ENCODE measurements at places on chromosomes 12 and 14. TPM values are rescaled to one million over a fixed set of nuclear protein-coding genes. Genes with fewer than 3 reads are reported as not detected.

DNA sequence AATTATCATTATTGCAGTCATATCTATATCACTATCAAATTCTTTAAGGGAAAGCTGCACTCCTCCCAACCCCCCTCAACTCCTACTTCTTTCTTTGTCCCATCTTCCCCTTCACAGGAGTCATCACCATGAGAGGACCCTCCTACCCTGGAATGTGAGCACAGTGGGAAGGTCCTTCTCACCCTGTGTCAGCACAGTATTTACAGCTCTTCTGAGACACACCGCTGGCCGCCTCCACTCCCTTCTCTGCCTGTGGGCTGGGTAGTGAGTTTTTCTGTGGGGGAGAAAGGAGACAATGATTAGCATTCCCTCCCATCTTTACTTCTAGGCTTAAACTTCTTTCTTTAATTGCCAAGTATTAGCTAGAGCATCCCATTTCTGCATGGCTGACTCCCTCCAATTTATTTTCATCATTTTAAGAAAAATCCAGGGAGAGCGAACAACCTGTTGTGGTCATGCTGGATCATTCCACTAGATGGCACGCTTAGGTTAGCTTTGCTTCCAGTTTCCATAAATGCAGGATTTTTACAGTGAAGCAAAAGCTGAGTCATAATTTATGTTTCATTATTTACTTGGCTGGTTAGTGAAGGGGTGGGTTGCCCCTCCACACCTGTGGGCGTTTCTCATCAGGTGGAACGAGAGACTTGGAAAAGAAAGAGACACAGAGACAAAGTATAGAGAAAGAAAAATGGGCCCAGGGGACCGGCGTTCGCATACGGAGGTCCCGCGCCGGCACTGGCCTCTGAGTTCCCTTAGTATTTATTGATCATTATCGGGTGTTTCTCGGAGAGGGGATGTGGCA lies 188.5 kb downstream of the ALX1 start:
- no peak overlapping the region for H3K27ac ChIP-seq
- no peak overlapping the region for H3K4me3 ChIP-seq
- peak; percentile 59 for DNase-seq
- no peaks in the 10 kb centered on the region for H3K36me3 ChIP-seq
- peaks cover 5% of the 10 kb centered on the region for H3K4me1 ChIP-seq
- H3K27me3 ChIP-seq, result no peaks in the 10 kb centered on the region

DNA sequence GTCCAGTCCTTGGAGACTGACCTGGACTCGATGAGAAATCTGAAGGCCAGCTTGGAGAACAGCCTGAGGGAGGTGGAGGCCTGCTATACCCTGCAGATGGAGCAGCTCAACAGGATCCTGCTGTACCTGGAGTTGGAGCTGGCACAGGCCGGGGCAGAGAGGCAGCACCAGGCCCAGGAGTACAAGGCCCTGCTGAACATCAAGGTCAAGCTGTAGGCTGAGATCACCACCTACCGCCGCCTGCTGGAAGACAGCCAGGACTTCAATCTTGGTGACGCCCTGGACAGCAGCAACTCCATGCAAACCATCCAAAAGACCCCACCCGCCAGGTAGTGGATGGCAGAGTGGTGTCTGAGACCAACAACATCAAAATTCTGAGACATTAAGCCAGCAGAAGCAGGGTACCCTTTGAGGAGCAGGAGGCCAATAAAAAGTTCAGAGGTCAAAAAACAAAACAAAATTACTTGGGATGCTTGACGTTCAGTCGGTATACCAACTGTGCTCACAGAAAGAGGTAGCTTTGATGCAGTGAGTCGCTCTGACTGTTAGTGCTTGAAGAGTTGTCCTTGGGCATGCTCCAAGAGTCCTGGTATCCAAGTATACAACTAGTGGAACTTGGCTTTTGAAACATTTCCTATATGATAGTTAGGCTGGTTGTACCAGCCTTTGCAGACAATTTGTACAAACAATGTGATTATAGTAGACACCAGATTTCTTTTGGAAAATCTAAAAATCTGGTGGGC lies 4.8 kb downstream of the MED6 start:
- H3K27ac ChIP-seq, result no peak overlapping the region
- H3K36me3 ChIP-seq, result peaks cover 28% of the 10 kb centered on the region
- peaks cover 18% of the 10 kb centered on the region for H3K4me1 ChIP-seq
- DNase-seq, result peak; percentile 29
- H3K4me3 ChIP-seq, result no peak overlapping the region
- no peaks in the 10 kb centered on the region for H3K27me3 ChIP-seq

DNA sequence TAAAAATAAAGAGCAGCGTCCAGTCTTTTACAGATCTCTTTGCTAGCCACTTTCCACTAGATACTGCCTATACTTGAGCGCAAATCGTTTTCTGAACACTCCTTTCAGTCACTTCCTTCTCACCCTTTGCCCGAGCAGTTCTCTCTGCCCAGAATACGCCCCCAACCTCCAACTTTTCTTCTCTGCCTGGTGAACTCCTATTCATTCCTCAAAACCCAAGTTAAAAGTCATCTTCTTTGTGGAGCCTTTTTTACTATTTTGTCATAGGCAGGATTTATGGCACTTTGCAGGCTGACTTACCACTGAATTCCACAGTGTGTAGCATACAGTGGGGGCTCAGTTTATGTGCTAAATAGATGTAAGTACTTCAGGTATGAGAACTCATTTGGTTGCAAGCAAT lies 4.0 kb downstream of the CCDC63 start:
- H3K4me1 ChIP-seq, result peaks cover 6% of the 10 kb centered on the region
- DNase-seq, result no peak
- no peaks in the 10 kb centered on the region for H3K36me3 ChIP-seq
- no peak overlapping the region for H3K4me3 ChIP-seq
- no peaks in the 10 kb centered on the region for H3K27me3 ChIP-seq
- no peak overlapping the region for H3K27ac ChIP-seq

GRCh38 chr14:104119488-104120251 lies 18.7 kb upstream of the KIF26A start:
- no peaks in the 10 kb centered on the region for H3K36me3 ChIP-seq
- peaks cover 3% of the 10 kb centered on the region for H3K27me3 ChIP-seq
- H3K27ac ChIP-seq, result no peak overlapping the region
- H3K4me3 ChIP-seq, result no peak overlapping the region
- DNase-seq, result peak; percentile 11

GRCh38 chr12:92879698-92880322 lies 49.3 kb downstream of the EEA1 start:
- no peak for DNase-seq
- H3K4me1 ChIP-seq, result no peaks in the 10 kb centered on the region
- no peak overlapping the region for H3K27ac ChIP-seq
- no peaks in the 10 kb centered on the region for H3K36me3 ChIP-seq

- no peak overlapping the region for H3K27ac ChIP-seq
- H3K4me3 ChIP-seq, result no peak overlapping the region
- peak; percentile 54 for DNase-seq
- no peaks in the 10 kb centered on the region for H3K27me3 ChIP-seq
- peaks cover 15% of the 10 kb centered on the region for H3K36me3 ChIP-seq
These were observed 36.3 kb upstream of the NPFF start for GRCh38 chr12:53543539-53543938.

DNA sequence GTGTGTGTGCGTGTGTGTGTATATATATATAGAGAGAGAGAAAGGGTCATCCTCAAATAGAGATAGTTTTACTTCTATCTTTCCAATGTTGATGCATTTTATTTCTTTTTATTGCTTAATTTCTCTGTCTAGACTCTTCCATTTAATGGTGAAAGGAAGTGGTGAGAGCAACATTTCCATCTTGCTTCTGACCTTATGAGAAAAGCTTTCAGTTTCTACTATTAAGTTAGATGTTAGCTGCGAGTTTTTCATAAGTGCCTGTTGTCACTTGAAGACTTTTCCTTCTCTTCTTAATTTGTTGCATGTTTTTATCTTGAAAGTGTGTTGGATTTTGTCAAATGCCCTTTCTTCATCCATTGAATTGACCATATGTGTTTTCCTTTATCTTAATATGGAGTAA lies 304.4 kb upstream of the FAR2 start:
- H3K4me1 ChIP-seq, result no peaks in the 10 kb centered on the region
- H3K4me3 ChIP-seq, result no peak overlapping the region
- H3K36me3 ChIP-seq, result no peaks in the 10 kb centered on the region
- H3K27me3 ChIP-seq, result no peaks in the 10 kb centered on the region
- H3K27ac ChIP-seq, result no peak overlapping the region
- DNase-seq, result no peak

DNA sequence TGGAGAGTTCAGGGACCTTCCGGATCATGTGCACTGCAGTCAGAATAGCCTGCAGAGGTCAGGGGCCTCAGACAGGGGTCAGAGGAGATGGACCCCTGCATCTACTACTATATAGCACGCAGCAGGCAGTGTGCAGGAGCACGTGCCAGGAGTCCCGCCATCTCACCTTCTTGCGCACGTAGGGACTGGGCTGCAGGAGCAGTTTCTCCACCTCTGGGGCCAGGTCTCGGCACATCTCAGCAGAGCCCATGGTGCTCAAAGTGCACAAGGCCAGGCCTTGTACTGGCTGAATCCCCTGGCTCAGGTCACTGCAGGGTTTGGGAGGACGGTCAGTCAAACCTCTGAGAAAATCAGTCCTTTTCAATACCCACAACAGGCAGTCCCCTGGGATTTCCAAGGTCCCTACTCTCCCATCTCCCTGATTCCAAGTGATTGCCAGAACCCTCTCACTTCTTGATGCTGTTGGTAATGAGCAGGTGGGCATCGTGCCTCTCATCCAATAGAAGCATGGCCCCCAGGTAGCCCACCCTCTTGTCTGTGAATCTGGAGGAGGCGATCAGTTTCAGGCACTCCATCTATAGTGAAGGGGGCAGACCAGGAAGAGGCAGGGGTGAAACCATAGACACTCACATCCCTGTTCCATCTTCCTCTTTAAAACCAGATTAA lies 1.3 kb downstream of the AP1G2 start:
- peaks cover 30% of the 10 kb centered on the region for H3K4me1 ChIP-seq
- no peak for DNase-seq
- H3K27me3 ChIP-seq, result no peaks in the 10 kb centered on the region
- peaks cover 7% of the 10 kb centered on the region for H3K36me3 ChIP-seq
- H3K27ac ChIP-seq, result peak overlapping the region; percentile 83

DNA sequence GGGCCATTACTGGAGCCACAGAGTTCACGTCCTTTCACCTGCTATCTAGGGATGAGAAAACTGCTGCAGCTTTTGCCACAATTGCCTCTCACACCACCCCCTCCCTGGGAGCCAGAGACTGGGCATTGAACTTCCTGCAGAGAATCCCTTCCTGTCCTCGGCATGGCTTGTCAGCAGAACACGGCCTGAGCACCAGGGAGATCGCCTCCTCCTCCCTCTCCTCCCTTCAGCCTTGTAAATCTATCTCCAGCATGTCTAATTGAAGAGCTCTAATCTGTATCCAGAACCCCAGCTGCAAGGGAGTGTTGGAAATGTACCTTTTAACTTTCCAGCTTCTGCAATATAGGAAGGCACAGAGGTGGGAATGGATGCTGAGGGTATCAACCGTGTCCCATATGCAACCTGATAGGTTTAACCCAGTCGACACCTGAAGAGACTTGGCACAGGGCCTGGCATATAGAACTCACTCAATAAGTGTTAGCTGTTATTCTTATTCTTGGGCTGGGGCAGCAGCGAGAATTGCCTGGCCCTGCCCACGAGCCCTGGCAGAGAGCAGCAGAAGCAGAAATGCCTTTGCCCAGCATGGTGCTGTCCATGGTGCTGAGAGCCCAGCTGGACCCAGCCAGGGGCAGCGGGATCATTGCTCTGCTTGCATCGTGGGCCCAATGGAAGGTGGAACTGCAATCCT lies 26.8 kb downstream of the TMEM63C start:
- peak; percentile 78 for DNase-seq
- H3K4me1 ChIP-seq, result no peaks in the 10 kb centered on the region
- no peak overlapping the region for H3K4me3 ChIP-seq
- no peak overlapping the region for H3K27ac ChIP-seq
- H3K27me3 ChIP-seq, result no peaks in the 10 kb centered on the region

DNA sequence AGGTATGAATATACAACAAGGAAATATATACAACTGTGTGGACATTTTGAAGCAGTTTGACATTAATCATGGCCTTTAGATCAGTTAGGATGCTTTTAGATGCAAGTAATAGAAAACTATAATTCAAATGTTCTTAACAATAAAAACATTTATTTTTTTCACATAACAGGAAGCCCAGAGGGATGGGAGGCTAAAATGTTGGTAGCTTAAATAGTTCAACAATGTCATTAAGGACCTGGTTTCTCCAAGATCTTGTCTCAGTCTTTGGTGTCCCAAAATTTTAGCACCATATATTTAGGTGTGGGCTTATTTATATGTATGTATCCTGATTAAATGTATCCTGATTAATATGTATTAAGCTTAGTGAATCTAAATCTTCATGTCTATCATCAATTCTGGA lies 292.4 kb downstream of the NUAK1 start:
- H3K36me3 ChIP-seq, result no peaks in the 10 kb centered on the region
- H3K27ac ChIP-seq, result no peak overlapping the region
- no peak for DNase-seq
- no peaks in the 10 kb centered on the region for H3K27me3 ChIP-seq
- H3K4me1 ChIP-seq, result no peaks in the 10 kb centered on the region

FAM90A1 gene
- 0.26 TPM for total RNA-seq

BCAT1 gene
- total RNA-seq, result 59.7 TPM

AVPR1A gene
- total RNA-seq, result 2.0 TPM

KRT85 gene
- total RNA-seq, result not detected

CFAP251 gene
- 3.6 TPM for total RNA-seq

CLEC4C gene
- not detected for total RNA-seq

HOXC9 gene
- total RNA-seq, result not detected

LPAR5 gene
- total RNA-seq, result 0.66 TPM

ASPG gene
- total RNA-seq, result 0.99 TPM

PRB2 gene
- not detected for total RNA-seq

NAV3 gene
- total RNA-seq, result 6.6 TPM
